ENCODE measurements at places on chromosomes 3 and 15.

GRCh38 chr3:172595664-172596393, 72.6 kb upstream of the TNFSF10 start:
- peak; percentile 75 for DNase-seq

DNA sequence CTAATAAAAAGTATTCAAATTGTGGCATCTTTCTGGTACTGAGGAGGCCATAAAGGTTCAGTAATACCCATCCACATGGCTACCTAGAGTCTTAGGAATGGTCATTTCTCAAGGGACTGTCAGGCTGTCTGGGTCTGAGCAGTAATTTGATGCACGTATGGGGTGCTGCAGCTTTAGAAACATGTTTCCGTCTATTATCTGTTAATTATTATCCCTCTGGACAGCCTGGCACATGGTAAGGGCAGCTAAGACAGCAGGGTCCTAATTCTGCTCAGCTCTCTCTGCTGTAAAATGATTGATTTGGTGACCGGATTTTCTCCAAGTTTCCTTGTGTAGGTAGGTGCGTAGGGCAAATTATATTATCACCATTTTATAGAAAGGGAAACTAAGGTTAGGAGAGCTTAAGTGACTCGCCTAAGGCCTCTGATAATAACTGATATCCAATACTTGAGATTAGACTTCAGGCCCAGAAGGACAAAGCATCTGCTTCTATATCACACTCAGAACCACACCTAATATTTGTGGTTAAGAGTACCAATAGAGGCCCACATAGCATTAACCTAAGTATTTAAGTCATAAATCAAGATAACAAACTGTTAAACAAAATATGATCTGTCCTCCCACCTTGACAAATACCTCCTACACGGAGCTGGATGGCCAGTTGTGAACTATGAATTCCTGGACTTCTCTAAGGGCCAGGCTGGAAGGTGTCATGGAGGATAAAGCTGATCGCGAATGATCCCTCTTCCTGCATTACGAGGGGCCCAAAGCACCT, 2.9 kb upstream of the RAP2B start:
- DNase-seq = no peak

- peak; percentile 38 for DNase-seq
Observed at GRCh38 chr3:179603831-179604230, 607 bp downstream of the MRPL47 start.

DNA sequence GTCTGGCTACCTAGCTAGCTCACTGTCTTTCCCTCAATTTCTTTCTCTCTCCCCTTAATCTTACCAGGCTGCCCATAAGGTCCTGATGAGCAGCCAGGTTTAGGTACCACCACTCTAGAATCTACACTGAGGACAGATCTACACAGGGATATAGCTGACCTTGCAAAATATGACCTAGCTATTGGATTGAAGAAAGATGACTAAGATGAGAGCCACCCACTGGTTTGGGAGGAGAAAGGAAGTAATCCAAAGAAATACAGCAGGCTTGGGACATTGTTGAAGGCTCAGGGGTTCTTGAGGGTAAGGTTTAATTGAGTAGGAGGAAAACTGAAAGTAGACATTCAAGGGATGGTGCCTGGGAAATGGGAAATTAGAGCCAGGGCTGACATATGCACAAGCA, 142.0 kb upstream of the TMC3 start:
- no peak for DNase-seq

DNA sequence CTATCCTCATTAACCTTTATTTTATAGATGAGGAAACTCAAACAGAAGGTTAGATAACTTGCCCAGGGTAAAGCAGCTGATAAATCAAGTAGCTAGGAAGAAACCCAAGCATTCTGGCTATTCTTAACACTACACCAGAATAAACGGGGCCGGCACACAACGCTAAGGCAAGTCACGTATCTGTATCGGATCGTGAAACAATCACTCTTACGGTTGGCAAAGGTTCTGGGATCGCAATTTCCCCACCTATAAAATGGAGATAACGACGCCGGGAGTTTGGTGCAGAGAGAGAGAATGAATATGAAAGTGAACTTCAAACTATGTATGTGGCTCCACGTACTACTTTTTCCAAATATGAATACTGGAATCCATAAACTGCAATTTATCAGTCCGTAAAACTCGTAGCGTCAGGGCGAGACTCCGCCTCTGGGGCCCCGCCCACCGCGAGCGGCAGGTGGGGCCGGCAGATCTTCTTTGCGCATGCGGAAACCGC, 252 bp upstream of the ARMC8 start:
- peak; percentile 92 for DNase-seq

- DNase-seq = no peak
Observed at GRCh38 chr3:32593903-32594525, 23.4 kb upstream of the DYNC1LI1 start.

DNA sequence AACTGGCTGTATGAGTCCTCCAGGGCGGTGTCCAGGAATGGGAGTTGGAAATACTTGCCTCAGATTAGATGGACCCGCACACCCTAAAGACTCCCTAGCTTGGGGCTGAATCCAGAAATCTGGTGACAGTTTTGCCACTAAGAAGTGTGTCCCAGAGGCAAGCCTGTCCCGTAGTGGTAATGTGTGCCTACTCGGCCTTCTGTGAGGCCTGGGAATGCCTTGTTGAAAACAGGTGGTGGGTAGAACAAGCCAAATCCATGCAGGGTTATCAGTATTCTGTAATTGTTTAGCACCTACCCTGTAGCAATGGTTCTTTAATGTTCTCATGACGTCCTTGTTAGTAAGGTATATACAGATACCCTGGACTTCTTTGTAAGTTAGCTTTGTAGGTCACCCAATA, 1.6 kb downstream of the C3orf52 start:
- DNase-seq = peak; percentile 38

DNA sequence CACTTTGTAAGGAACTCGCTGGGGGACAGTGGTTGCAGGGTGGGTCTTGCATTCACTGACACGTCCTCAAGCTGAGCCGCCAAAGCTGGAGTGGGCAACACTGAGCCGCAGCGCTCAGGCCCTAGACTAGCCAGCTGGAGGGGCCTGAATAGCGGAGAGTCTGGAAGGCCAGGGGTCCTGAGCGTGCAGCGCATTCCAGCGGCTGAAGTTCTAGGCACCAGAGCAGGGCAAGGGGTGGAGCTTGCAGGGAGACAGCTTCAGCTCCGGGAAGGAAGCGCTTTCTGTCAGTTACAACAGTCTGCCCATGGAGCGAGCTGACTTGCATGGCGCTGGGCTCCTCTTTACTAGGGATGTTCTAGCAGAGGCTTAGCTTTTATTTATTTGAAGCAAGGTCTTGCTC, 2.7 kb downstream of the MAP6D1 start:
- DNase-seq = no peak

- DNase-seq = no peak
Observed at GRCh38 chr3:184382326-184383032, 2.6 kb downstream of the CHRD start.

DNA sequence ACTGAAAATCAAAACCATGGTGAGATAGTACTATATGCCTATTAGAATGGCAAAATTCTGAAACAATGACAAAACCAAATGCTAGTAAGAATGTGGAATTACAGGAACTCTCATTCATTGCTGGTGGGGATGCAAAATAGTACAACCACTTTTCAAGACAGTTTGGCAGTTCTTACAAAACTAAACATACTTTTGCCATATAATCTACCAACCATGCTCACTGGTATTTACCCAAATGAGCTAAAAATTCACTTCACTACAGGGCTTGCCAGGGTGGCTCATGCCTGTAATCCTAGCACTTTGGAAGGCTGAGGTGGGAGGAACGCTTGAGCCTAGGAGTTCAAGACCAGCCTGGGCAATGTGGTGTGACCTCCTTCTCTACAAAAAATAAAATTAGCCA, 40.0 kb downstream of the MYO9A start:
- DNase-seq = no peak

Measured in DMS53 (cell line).